Nasal cavity respiratory epithelium epithelial cell of viscerocranial mucosa (primary cell): ENCODE measurements at places on chromosomes 7 and 10. TPM values are rescaled to one million over a fixed set of nuclear protein-coding genes. Genes with fewer than 3 reads are reported as not detected.

Gene TSPAN12
- total RNA-seq = 1.0 and 2.1 TPM in 2 replicates

Gene GPR26
- under 0.01 TPM in 1 of 2 replicates, not detected in the other for total RNA-seq

Gene FANK1
- total RNA-seq = 2.7 and 7.0 TPM in 2 replicates

Gene FAM53B
- total RNA-seq = 26.0 and 59.4 TPM in 2 replicates

Gene TRIM74
- 0.21 and 0.34 TPM in 2 replicates for total RNA-seq

Gene GARIN1A
- under 0.01 and 0.78 TPM in 2 replicates for total RNA-seq

Gene IFIT1B
- total RNA-seq = not detected in 2 replicates

Gene CPEB3
- 3.1 and 4.0 TPM in 2 replicates for total RNA-seq

Gene TMEM178B
- 0.07 and 0.34 TPM in 2 replicates for total RNA-seq

Gene CFAP70
- total RNA-seq = 0.68 and 3.6 TPM in 2 replicates

Gene GFRA1
- under 0.01 TPM in 1 of 2 replicates, not detected in the other for total RNA-seq

Gene MYOF
- 173 and 292 TPM in 2 replicates for total RNA-seq

Gene PRKAR2B
- total RNA-seq = under 0.01 TPM in 1 of 2 replicates, not detected in the other
